ENCODE measurements at places on chromosomes 7 and 10. TPM values are rescaled to one million over a fixed set of nuclear protein-coding genes. Genes with fewer than 3 reads are reported as not detected.

DNA sequence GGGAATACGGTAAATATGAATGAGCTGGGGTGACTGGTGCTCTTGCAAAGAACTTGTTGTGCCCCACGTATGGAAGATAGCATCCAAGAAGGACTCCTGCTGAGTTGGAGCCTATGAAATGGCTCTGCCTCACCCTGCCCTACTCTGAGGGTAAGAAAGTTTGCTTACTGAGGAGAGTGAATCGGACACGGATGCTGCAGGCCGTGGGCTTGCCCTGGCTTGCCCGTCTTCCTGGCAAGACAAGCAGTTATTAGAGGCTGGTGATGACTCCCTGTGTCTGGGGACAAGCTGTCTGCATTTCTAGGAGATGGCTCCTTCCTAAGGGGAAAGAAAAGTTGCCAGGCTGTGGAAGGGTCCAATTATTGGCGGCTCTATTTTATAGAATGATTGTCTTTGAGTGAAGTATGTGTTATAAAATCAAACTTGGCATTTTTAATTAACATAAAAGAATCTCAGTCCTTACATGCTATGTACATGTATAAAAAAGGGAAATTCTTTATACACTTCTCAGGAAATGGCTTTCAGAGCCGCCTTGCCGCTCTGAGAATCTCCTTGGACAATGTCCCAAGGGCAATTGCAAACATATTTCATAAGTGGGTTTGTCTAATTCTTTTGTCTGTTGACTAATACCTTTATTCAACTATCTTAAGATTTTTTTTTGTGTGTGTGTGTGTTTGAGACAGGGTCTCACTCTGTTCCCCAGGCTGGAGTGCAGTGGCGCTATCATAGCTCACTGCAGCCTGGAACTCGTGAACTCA lies 64.6 kb downstream of the CYP26A1 start:
- no peak for DNase-seq

DNA sequence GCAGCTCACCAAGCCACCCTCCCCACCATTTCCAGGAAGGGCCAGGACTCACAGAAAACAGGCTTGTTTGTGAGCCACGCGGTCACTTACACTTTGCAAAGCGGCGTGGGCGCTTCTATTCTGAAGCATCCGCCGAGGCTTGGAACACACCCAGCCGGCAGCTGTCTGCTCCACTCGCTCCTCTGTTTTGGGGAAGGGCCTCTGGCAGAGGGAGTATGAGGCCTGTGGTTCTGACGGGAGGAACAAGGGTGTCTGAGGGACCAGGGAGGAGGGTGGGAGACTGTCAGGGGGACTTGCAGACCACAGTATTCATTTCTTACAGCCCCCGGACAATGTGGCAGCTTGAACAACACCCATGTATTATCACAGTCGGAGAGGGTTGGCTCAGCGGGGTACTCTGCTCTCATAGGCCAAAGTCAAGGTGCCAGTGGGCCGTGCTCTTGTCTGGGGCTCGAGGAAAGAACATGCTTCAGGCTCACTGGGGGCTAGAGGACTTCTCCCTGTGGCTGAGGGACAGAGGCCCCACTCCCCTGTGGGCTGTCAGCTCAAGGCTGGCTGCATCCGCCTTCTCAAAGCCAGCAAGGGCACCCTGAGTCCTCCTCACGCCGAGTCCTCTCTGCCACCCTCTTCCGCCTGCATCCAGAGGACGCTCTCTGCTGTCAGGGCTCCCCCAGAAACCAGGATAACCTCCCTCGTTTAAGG lies 60.4 kb upstream of the FAM20C start:
- DNase-seq: no peak

- no peak for DNase-seq
These were observed 190.0 kb downstream of the PTPN20 start for GRCh38 chr10:47101196-47101595.

DNA sequence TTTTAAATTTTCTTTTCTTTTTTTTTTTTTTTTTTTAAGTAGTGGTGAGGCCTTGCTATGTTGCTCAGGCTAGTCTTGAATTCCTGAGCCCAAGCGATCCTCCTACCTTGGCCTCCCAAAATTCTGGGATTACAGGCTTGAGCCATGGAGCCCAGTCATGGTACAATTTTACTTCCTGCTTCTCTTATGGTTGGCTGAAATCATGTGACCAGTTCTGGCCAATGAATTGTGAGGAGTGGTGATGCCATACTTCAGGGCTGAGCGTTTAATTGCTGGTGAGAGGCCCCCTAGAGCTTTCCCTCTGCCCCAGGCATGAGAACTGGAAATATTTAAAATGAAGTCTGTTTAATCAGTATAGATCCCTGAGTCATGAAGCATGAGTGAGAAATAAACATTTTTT lies 22.2 kb upstream of the BAIAP2L1 start:
- DNase-seq: peak; percentile 65

The PRPS1L1 gene
- total RNA-seq: not detected

DNA sequence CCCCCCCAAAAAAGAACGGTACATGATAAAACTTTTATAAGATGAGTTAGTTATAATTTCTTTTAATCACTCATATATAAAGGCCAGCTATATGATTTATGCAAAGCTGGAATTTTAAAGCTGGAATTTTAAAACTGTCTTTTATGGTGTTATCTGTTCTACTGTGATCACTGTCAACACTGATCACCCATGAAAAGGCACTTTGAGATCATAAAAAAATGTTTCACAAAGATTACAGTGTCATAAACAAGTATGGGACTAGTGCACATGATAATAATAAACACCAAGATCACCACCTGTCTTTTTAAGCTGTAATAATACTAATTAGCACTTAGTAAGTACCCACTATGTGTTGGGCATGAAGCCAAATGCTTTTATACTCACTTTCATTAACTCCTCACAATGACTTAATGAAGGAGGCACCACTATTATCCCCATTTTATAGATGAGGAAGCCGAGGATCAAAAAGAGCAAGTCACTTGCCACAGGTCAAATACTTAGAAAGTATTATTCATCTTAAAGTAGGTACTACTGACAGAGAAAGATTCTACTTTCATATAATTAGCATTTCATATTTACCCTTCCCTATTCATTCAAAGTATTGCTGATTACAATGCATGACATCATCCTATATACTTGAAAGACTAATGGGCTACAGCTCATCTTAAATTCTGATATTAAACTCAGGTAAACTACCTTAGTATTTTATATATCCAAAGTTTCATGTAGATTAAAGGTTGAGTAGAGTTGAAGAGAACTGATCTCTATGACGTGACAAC lies 8.3 kb upstream of the RHOBTB1 start:
- DNase-seq: no peak

The POLD2 gene
- total RNA-seq: 211 TPM

DNA sequence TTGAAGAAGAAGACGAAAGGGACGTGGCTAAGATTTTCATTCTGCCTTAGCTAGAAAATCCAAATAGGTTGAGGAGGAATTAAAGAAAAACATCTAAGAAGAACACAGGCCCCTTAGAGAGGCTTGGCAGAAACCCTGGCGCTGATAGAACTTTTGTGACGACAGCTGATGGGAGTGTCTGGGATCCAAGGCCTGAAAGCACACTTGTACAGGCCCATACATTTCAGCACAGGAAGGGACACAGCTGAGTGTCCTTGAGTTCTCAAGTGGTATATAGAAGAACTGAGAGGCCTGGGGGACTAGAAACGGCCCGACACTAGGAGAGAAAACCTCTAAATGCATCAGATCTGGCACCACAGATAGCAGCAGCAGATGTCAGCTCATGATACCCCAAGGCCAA lies 39.5 kb downstream of the PRPS1L1 start:
- no peak for DNase-seq
